ENCODE measurements at places on chromosomes 11 and 22. TPM values are rescaled to one million over a fixed set of nuclear protein-coding genes. Genes with fewer than 3 reads are reported as not detected.

Gene CFAP300
- 1.7 TPM for total RNA-seq

GRCh38 chr11:90661233-90661632 lies 438.4 kb upstream of the CHORDC1 start:
- H3K4me3 ChIP-seq: no peak overlapping the region
- no peak overlapping the region for H3K27ac ChIP-seq
- H3K4me1 ChIP-seq: no peaks in the 10 kb centered on the region
- no peaks in the 10 kb centered on the region for H3K27me3 ChIP-seq
- H3K36me3 ChIP-seq: no peaks in the 10 kb centered on the region
- no peak for DNase-seq

- peaks cover 8% of the 10 kb centered on the region for H3K4me1 ChIP-seq
- no peak overlapping the region for H3K27ac ChIP-seq
- no peaks in the 10 kb centered on the region for H3K27me3 ChIP-seq
- H3K36me3 ChIP-seq: no peaks in the 10 kb centered on the region
These were observed 64.5 kb upstream of the NECTIN1 start for GRCh38 chr11:119793335-119793984.

DNA sequence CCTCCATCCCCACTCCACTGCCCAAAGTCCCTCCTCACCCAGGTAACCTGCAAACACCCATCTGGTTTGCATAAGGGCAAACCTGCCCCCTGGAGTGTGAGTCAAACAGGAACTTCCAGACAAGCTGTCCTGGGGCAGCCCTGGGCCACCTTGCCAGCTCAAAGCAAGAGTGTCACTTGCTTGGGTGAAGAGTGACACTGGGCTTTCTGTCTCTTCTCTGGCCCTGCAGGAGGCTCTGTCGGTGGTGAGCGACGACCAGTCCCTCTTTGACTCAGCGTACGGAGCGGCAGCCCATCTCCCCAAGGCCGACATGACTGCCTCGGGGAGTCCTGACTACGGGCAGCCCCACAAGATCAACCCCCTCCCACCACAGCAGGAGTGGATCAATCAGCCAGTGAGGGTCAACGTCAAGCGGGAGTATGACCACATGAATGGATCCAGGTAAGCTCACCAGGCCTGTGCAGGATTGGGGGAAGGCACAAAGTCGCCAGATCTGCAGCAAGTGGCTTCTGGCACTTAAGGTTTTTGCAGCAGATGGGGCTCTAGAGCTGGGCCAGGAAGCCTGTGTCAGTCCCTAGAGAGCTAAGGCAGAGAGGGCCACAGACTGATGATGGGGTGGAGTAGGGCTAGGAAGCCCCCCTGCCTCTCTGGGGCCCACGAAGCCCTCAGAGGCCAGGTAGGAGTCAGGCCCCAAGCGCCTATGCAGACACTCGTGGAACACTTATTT lies 64.2 kb downstream of the FLI1 start:
- H3K4me1 ChIP-seq: no peaks in the 10 kb centered on the region
- H3K36me3 ChIP-seq: no peaks in the 10 kb centered on the region
- no peak for DNase-seq
- H3K27me3 ChIP-seq: no peaks in the 10 kb centered on the region
- H3K4me3 ChIP-seq: no peak overlapping the region

DNA sequence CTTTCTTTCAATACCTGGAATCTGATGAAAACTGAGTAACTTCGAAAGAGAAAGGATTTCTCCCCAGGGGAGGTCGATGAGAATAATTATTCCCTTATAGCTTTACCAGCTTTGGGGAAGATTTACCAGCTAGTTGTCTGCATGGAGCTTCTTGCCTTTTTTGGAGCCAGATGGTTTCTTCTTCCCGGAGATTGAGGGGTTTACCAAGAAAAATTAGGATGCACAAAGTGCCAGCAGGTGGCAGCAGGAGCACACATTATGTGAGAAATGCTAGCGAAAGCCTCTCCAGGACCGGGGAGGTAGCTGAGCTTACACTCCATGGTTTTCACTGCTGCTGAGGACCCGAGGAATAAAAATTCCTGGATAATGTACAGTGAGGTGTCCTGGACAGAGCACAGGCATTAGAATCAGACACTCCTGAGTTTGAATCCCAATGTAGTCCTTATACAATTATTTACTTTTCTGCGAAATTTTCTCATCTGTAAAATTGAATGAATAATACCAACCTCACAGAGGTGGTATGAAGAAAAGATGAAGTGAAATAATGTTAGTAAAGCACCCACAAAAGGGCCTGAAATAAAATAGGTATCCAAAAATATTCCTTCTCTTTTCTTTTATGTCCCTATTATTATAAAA lies 46.0 kb upstream of the PARVA start:
- no peaks in the 10 kb centered on the region for H3K36me3 ChIP-seq
- no peaks in the 10 kb centered on the region for H3K27me3 ChIP-seq
- H3K4me1 ChIP-seq: peaks cover 8% of the 10 kb centered on the region
- no peak overlapping the region for H3K27ac ChIP-seq
- H3K4me3 ChIP-seq: no peak overlapping the region
- no peak for DNase-seq
